ENCODE measurements at places on chromosomes 3 and 15. TPM values are rescaled to one million over a fixed set of nuclear protein-coding genes. Genes with fewer than 3 reads are reported as not detected.

Gene CHST14
- total RNA-seq = 12.3 TPM

Gene LNP1
- 2.6 TPM for total RNA-seq

Gene SPINK8
- total RNA-seq = not detected

Gene SLTM
- total RNA-seq = 132 TPM

Gene ATP8B4
- 98.3 TPM for total RNA-seq

Gene BOC
- not detected for total RNA-seq

Gene CKMT1B
- 0.40 TPM for total RNA-seq

Gene PRTG
- total RNA-seq = not detected

Gene EIF3J
- total RNA-seq = 124 TPM

Gene SAMMSON
- not detected for total RNA-seq

Gene ERICH6
- not detected for total RNA-seq

Gene SERINC4
- total RNA-seq = 0.20 TPM

Gene CD200
- 3.6 TPM for total RNA-seq

Gene USP50
- total RNA-seq = not detected

Gene ARPP21
- not detected for total RNA-seq

Gene RASGRF1
- 0.02 TPM for total RNA-seq

Gene GORASP1
- 32.0 TPM for total RNA-seq

Gene IRAK2
- total RNA-seq = 3.0 TPM

Gene NUP210
- 186 TPM for total RNA-seq

Gene ACP3
- total RNA-seq = not detected

Gene UPK1B
- total RNA-seq = not detected

Gene CCNDBP1
- total RNA-seq = 60.5 TPM

Gene TLR9
- total RNA-seq = 0.64 TPM

All from activated CD8-positive, alpha-beta memory T cell treated with anti-CD3 and anti-CD28 coated beads, Interleukin-2, amount 10 ng/mL, durations not matched to agents 7 days and 5 days (primary cell).